ENCODE measurements at places on chromosomes 11 and 22.

DNA sequence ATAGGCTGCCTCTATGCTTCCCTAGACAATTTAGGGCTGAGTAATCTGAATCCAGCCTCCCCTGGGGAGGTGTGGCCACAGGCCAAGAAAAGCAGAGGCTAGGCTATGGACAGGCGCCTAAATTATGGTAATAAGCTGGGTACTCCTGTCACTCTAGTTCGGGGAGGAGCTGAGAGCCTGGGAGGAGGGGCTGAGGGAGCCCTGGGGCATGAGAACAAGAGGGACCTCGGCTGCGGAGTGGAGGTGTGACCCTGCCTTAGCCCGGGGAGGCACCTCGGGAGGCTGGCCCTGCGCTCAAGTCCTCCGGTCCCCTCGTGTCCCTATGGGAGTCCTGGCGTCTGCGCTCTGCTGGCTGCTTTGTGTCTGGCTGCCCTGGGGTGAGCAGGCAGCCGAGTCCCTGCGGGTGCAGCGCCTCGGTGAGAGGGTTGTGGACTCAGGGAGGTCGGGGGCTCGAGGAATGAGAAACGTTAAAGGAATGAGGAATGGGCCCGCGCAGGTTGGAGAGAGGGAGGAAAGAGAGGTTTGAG is at the start of gene OTOG:
Gene OTOG (plus strand): TSS at position 209 of the 527 bp plus-strand sequence. CDS start 114 bp downstream, at position 323.
- DNase-seq, result no peak

- DNase-seq, result no peak
These were observed 256.5 kb downstream of the CNTN5 start for GRCh38 chr11:99277281-99277680.

DNA sequence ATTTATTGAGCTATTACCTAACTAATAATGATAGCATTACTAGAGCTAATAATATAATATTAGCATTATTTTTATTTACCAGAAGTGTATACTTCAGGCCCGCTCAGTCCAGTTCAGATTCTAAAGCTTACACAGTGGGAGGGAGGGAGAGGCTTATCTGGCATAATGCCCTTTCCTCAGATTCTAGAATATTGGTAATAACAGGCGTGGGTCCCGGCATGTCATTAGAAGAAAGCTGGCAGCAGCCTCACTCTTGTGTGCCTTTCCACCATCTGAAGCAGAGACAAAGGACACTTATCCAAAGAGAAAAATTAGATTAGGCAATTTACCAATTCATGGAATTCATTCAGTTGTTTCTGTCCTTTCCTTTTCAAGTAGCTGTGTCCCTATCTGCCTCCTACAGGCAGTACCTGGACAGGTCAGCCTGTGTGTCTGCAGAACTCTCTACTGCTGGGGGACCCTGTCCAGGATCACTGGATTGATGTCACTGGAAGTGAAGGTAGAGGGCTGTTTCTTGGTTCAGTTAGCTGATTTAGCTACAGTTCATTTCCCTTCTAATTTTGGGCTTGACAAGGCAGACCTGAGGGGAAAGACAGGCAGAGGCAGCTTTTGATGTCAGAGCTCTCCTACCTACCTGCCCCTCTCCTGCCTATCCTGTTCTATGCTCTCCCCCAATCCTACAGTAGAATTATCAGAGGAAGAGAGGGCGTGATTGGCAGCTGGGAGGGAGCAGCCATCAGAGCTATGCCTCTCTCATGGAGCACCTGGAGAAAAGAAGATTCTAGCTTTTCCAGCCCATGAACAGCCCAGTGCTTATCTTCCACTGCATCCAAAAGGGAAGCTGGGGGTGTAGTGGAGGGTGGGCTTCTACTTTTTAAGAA is 20.3 kb upstream of the CCDC90B start:
- no peak for DNase-seq

DNA sequence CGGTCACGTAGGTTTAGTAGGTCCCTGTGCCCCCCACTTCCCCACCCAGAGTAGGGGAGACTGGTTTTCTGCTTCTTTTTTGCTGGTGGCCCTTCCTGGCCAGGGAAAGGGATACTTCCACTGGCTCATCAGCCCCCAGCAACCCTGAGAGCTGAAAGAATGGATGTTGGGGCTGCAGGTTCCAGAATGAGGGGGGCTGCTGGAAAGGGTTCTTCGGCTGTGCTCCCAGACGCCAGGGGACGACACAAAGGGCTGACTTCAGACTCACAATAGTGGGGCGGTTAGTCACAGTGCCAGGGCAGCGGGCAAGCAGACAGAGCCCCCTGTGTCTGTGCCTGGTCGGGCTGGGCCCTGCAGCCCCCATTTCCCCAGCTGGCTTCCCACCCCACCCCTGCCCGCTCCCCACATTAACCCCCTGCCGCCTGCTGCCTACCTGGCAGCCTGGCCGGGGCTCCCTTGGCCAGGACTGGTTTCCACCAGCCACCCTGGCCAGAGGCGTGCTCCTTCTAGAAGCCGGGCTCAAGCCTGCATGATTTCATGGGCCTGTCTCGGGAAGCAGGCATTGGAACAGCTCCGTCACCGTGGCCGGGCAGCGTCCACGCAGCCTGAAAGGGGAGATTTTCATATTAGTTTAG is 79.1 kb upstream of the WNT7B start:
- DNase-seq, result no peak

DNA sequence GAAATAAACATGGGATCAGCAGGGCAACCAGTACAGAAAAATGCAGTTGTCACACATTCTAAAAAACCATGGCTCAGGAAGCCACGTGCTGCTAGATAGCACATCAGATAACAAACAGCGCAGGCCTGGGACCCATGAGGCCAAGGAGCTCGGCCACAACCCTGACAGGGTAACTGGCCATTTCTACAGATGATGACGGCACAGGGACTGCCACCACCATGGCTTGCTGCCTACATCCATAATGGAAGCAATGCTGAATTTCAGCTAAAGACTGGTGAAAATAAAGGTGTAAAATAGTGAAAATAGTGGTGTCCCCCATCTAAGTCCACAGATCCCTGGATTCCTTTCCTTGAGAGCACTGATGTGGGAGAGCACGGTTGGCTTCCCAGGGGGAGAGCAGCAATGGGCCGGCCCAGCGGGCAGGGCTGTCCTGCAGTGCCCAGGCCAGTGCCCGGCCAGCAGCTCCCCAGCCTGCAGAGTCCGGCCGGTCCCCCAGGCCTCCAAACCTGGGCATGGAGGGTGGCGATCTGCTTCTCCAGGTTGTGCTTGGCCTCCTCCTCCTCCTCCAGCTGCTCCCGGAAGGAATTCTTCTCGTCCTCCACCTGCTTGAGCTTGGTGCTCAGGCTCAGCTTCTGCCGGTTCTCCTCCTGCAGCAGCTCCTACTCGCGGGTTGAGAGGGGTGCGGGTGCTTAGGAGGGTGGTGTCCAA is 40.0 kb downstream of the APOL1 start:
- DNase-seq, result no peak

DNA sequence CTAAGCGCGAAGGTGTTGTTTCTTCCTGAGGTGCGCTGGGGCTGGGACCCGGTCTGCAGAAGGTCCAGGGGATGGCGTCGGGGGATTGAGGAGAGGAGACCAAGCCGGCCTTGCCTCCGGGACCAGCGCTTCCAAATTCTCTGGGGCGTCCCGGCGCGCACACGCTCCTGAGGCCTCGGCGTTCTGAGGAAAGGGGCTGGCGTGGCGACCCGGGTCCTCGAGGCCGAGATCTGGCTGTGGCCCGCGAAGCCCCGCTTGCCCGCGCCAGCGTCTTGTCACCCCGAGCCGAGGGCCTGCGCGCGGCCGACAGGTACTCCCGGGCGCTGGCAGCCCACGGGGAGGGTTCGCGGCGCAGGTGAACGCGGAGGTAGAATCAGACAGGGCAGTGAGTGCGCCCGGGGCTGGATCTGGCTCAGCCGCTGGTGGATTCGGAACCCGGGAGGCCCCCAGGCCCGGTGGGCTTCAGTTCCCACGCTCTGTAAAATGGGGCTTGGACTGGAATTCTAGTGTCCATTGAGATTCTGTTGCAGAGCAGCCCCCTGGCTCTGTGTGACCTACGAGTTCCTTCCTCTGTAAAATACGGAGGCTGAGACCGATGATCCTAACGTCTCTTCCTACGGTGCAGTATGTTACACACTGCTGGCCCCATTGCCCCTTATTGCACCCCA is 14.7 kb downstream of the SSH3 start:
- no peak for DNase-seq

DNA sequence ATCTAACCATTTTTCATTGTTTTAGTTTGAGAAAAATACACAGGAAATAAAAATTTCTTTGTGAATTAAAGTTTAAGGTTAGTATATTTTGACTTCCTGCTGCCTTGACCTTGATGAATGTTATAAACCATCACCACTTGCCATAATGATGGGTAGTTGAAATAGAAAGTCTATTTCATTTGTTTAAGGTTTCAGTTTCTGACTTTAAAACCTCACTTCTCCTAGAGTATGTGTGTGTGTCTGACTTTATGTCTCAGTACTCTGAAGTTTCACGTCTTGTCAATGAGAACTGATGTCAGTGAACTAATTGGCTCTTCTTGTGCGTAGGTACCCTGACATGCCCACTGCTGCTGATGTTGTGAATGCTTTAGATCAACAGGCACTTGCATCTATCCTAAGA is 188.2 kb downstream of the METTL15 start:
- DNase-seq, result no peak

DNA sequence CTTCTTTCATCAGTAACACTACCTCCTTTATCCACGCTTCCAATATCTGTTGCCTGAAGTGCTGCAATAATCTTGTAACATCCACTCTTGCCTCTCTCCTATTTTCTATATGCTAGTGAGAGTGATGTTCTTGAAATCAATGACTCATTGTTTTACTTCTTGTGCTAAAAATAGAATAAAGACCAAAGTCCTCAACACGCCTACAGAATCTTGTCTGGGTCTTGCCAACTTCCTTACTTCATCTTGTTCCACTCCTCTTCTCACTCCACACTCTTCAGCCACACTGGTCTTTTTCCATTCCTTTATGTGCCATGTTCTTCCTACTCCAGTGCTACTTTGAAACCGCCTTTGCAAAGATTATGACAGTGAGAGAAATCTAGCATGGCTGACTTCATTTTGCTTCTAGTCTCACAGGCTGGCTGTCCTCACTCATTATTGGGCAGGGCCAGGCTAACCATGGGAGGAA is 136.4 kb downstream of the CCDC81 start:
- DNase-seq, result no peak

DNA sequence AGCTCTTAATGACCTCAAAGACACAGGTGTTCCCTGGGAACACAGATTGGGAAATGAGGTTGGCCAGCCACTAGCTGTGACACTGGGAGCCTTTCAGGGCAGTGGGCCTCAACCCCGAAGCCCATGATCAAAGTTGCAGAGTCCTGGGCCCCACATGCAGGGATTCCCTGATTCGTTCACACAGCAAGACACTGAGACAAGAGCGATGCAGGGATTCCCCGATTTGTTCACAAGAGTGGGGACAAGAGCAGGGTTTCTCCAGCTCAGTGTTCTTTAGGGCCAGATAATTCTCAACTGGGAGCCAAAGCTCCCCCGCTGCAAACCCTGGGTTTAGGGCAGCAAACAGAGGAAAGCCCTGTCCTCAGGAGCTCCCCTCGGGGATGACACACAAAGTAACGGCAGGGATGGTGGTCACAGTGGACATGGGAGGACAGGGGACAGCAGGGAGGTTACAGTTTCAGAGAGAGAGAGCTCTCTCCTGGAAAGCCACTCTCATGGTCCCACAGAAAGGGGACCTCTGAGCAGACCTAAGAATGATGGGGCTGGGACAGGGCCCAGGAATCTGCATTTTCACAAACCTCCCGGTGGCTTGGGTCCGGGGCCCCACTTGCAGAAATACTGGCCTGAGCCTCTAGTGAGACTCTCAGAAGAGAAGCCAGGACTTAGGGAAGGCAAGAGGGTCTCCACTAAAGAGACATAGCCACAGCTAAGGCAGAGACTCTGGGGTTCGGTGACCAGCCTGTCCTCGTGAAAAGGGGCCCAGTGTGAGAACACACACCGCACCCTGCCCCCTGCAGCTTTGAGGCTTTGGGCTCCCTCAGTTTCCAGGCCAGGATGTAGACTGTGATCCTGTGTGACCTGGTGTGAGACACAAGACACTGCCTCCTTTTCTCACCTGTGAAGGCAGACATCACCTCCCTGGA is 7.4 kb upstream of the GNAZ start:
- DNase-seq, result no peak

DNA sequence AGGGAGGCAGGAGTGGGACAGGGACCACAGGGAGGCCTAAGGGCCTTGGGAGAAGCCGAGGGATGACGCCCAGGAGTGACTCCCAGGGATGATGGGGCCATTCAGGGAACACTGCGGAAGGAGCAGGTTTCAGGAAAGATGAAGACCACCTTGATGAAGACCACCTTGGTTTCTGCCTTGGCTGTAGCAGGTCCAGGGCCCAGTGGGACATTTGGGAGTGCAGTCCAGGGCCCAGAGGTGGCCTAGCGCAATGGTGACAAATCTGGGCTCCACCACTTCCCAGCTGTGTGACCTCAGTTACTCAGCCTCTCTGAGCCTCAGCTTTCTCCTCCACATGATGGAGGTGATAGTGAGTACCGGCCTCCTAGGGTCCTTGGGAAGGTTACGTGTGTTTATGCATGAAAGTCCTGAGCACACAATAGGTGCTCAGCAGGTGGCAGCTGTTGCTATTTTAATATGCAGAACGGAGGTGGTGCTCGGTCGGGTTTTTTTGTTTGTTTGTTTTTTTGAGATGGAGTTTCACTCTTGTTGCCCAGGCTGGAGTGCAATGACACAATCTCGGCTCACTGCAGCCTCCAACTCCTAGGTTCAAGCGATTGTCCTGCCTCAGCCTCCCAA is 770 bp downstream of the TSGA10IP start:
- DNase-seq, result no peak

DNA sequence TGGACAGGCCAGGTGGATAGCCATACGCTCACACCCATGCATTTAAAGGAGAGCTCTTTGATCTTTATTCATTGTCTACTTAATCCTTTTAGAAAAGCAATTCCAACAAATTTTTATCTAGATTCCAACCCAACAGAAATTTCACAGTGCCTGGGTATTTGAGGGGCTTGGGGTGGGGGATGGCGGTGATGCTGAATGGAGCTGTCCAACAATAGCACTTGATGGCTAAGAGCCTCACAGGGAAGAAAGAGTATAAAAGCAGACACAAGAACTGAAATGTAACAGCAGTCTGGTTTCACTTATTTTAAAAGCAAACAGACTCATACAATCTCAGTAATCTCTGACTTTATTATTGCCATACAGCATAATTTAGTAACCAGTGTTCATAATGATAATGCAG is 101.8 kb upstream of the SORL1-AS1 start:
- no peak for DNase-seq

DNA sequence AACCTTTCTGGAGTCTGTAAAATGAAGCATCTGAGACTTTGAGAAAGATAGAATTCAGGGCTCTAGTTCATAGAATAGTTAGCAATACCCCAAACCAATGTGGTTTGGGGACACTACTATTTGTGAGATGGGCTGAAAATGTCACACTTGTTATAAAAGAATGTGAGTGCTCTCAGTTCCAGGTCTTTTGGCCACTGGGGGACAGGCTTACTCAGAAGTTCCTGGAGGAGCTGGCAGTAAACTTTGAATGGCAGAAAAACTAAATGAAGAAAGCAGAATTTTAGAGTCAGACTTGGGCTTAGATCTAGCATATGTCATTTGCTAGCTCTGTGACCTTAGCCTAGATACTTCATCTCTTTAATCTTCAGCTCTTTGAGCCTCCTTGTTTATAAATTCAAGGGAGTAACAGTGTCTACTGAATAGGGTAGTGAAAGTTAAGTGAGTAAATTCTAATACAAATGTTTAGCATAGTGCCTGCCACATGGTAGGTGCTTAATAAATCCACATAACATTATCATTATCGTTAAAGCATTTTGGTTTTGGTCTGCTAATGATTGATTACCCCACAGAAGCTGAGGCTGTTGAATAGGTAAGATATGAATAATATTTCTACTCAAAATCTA is 3.7 kb downstream of the LYVE1 start:
- no peak for DNase-seq

GRCh38 chr11:81203876-81204275 is 1529.8 kb downstream of the FAM181B start:
- no peak for DNase-seq

GRCh38 chr11:76850815-76851214 is 9.9 kb upstream of the ACER3 start:
- no peak for DNase-seq
